ENCODE measurements at places on chromosomes 4 and X. TPM values are rescaled to one million over a fixed set of nuclear protein-coding genes. Genes with fewer than 3 reads are reported as not detected.

The SPATA18 gene
- 3.1 TPM for total RNA-seq

The BTC gene
- total RNA-seq, result 0.16 TPM

The MOB1B gene
- 17.6 TPM for total RNA-seq

The HS6ST2 gene
- 0.08 TPM for total RNA-seq

DNA sequence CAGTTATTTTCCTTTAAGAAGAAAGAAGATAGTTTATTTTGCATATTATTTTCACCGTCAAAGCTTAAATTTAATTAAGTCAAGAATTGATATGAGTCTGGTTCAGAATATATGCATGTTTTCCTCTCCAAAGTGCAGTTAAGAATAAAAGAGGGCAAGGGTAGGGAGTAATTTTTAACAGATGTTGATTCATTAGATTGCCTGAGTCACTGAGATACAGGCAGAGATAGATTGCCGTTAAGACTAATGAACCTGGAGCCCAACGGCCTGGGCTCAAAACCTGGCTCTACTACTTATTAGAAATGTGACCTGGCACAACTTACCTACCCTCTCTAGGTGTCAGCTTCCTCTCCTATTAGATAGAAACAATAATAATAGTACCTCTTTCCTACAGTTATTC lies 1037.4 kb upstream of the PABPC4L start:
- DNase-seq, result peak; percentile 34

GRCh38 chr4:85659610-85660218 lies 184.8 kb downstream of the ARHGAP24 start:
- no peak for DNase-seq

DNA sequence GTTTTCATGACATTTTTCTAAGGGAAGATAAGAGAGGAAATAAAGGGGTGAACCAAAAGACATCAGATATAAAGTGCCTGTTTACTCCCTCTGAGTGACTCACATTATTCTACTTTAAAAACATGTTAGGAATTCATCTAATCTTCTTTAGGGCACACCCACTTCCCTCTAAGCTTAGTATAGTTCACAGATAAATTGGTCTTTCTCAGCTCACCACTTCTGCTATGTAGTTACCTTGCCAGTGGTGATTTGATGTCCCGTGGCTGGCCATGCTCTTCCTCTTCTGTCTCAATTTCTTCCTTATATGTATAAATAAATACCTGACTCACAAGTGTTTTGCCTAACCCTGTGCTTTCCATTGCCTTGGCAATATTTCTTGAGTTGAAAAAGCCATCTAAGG lies 96.8 kb downstream of the PDLIM5 start:
- DNase-seq, result no peak

DNA sequence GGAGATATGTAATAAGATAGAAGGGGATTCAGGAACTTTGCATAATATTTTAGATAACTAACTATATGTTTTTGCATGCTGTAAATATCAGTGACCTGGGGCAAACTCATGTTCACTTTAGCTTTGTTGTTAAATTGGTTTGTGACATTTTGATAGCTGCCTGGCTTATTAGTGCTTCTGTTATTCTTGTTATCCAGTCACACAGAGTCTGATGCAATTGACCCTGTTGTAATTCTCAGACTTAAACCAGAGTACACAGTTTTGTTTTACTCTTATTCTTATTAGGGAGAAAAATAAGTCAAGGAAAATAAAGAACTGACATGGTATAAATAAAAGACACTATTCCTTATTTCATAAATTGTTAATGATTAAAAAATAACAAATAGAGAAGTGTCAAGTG lies 516.7 kb upstream of the SLIT2 start:
- no peak for DNase-seq

Data from Right ventricle myocardium inferior (tissue), 1 donor.